ENCODE measurements at places on chromosomes 6 and 20. TPM values are rescaled to one million over a fixed set of nuclear protein-coding genes. Genes with fewer than 3 reads are reported as not detected.

Gene ACSS2
- total RNA-seq, result 90.7 TPM

Gene TAGAP
- total RNA-seq, result 3.0 TPM

Gene RAET1L
- not detected for total RNA-seq

Gene CLPSL2
- total RNA-seq, result not detected

Gene PPT2
- total RNA-seq, result 31.4 TPM

Gene SMPDL3A
- 7.0 TPM for total RNA-seq

Gene CGAS
- total RNA-seq, result 4.5 TPM

Gene CTNNBL1
- 46.7 TPM for total RNA-seq

Gene BANF2
- not detected for total RNA-seq

Gene CFAP61
- total RNA-seq, result not detected

Gene GABRR1
- total RNA-seq, result not detected

Gene PARD6B
- total RNA-seq, result 0.99 TPM

Gene DEFB128
- not detected for total RNA-seq

Gene RHAG
- total RNA-seq, result not detected

Gene SPATS1
- total RNA-seq, result not detected

Gene DHX16
- total RNA-seq, result 20.3 TPM

Gene PRRC2A
- 138 TPM for total RNA-seq

Gene RIPPLY2
- not detected for total RNA-seq

Gene CTCFL
- not detected for total RNA-seq

Gene BEND3
- total RNA-seq, result 0.83 TPM

Gene OOEP
- total RNA-seq, result not detected

Gene C2
- total RNA-seq, result 14.5 TPM

Gene NKX2-2
- total RNA-seq, result not detected

Gene EYS
- total RNA-seq, result not detected

Gene PPIL1
- total RNA-seq, result 30.3 TPM

Gene RIN2
- 53.7 TPM for total RNA-seq

Data from esophagus muscularis mucosa (tissue), 4 donors.